ENCODE measurements at places on chromosomes 3 and 15. TPM values are rescaled to one million over a fixed set of nuclear protein-coding genes. Genes with fewer than 3 reads are reported as not detected.

DNA sequence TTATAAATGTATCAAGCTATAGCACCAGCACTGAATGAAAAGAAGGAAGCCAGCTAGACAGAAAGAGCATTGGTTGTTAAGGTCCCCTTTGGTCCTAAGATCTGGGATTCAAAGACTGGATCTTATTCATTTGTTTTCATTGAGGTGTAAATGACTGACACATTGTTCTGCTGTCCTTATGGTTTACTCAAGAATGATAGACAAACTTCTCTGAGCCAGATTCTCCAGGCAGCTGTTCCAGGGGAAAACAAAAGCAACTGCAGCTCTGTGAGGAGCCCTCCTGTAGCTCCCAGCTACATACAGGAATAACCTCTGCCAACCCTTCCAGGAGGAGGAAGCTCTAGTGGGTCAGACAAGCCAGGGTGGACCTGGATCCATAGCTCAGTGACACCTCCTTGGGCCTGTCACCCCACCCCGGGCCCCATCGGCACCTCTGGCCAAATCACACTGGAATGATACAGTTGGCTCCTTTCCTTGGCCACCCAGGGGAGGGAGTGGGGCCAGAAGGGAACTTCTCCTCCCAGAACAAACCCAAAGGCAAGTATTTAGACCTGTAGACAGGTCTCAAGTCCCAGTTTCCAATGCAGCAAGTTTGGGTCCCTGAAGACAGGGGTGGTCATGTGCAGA lies 57.8 kb downstream of the ZNF621 start:
- no peaks in the 10 kb centered on the region for H3K36me3 ChIP-seq
- H3K4me3 ChIP-seq, result no peak overlapping the region
- H3K27ac ChIP-seq, result no peak overlapping the region
- peaks cover 11% of the 10 kb centered on the region for H3K4me1 ChIP-seq

DNA sequence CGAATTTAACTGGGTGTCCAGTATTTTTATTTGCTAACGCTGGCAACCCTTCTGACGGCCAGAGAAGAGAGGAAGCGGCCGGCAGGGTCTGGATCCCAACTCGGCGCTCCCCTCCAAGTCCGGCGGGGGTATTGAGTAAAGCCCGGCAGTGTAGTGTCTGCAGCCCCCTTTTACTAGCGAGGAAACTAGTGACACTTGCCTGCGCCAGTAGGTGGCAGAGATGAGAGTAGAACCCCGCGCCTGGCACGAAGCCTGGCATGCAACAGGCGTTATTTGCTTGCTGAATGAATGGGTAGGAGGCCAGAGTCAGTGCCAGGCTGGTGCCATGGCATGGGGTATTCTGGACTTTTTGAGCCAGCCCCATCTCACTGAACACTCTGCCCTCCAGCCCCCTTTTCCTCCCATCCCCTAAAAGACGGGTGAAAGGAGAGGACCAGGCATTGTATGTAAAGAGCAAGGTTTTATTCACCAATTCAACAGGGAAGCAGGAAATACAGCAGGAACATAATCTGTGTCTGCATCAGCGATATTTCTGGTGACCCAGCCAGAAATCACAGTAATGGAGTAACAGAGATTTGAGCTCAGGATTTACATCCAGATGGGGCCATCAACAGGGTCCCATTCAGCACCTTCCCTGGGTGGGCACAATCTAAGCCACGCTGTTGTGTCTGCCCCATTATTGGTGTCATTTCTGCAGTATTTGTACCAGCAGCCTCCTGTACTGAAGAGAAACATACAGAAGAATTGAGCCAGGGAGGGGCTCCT lies 788 bp upstream of the WDR73 start:
- H3K4me3 ChIP-seq, result peak overlapping the region; percentile 97
- peak; percentile 90 for DNase-seq
- H3K36me3 ChIP-seq, result peaks cover 9% of the 10 kb centered on the region
- no peaks in the 10 kb centered on the region for H3K27me3 ChIP-seq

GRCh38 chr3:150603980-150604319 lies 829 bp downstream of the SELENOT start:
- H3K27ac ChIP-seq, result peak overlapping the region; percentile 99
- no peaks in the 10 kb centered on the region for H3K27me3 ChIP-seq
- DNase-seq, result no peak

DNA sequence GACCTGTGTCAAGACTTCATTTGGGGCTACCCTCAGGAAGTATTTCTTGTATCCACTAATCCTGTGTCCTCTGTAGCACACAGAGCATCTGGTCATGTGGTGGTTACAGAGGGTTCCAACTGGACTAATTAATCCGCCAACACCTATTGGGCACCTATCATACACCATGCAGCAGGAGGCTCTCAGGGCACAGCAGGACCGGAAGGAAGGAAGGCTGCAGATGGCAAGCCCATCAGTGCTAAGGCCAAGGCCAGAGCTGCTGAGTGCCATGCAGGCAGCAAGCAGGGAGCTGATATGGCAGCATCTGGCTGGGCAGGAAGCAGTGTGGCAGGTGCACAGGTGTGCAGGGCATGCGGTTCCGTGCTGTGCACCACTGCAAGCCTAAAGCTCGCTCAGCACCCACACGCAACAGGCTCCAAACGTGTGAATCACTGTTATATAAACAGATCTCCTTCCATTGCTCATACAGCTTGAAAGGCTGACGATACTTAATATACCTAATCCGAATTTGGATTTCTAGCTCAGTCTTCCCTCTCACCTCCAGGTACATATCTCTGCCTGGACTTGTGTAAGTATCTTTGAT lies 64.4 kb upstream of the SNRPA1 start:
- no peak overlapping the region for H3K27ac ChIP-seq
- no peaks in the 10 kb centered on the region for H3K36me3 ChIP-seq
- H3K4me1 ChIP-seq, result no peaks in the 10 kb centered on the region
- DNase-seq, result no peak
- H3K27me3 ChIP-seq, result peaks cover 5% of the 10 kb centered on the region

DNA sequence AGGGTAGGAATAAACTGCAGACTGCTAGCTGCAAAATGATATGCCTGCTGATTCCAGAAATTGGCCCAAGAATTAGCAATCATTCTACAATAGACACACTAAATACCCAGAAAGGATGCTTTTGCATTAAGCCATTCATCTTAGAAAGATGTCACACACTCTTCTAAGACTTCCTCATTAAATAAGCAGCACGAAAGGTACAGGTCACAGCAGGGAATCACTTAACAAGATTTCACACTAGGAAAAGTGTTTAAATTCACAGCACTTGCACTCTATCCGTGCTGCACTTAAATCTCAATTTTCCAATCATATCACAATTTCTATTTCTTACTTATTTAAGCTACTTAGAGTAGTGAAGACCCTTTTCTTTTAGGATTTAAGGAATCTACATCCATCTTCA lies 372.8 kb upstream of the CBLB start:
- no peak overlapping the region for H3K4me3 ChIP-seq
- H3K27ac ChIP-seq, result no peak overlapping the region

- H3K27me3 ChIP-seq, result no peaks in the 10 kb centered on the region
- DNase-seq, result no peak
- H3K36me3 ChIP-seq, result peaks cover 17% of the 10 kb centered on the region
- H3K4me3 ChIP-seq, result no peak overlapping the region
Observed at GRCh38 chr3:37310666-37311050, 136.3 kb upstream of the LRRFIP2 start.

GRCh38 chr15:82621970-82622369 lies 25.2 kb downstream of the CPEB1 start:
- no peaks in the 10 kb centered on the region for H3K36me3 ChIP-seq
- peaks cover 12% of the 10 kb centered on the region for H3K27me3 ChIP-seq
- no peak for DNase-seq

DNA sequence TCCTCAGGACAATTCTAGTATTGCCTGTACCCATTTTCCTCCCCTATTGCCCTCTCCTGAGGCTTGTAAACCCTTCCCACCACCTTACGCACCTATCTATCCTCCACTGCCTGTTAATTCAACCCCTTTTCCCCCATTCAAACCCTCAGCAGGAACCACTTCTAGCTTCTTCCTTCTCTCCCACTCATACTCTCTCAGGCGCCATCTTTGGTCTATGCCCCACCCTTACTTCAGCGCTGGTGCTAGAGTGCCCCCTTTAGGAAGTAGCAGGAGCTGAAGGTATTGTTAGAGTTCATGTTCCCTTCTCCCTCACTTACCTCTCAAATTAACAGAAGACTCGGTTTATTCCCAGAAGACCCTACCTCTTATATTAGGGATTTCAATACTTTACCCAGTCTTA lies 121.8 kb upstream of the NLGN1 start:
- H3K36me3 ChIP-seq, result no peaks in the 10 kb centered on the region
- no peak overlapping the region for H3K27ac ChIP-seq
- no peaks in the 10 kb centered on the region for H3K4me1 ChIP-seq
- H3K4me3 ChIP-seq, result no peak overlapping the region
- H3K27me3 ChIP-seq, result peaks cover 4% of the 10 kb centered on the region

DNA sequence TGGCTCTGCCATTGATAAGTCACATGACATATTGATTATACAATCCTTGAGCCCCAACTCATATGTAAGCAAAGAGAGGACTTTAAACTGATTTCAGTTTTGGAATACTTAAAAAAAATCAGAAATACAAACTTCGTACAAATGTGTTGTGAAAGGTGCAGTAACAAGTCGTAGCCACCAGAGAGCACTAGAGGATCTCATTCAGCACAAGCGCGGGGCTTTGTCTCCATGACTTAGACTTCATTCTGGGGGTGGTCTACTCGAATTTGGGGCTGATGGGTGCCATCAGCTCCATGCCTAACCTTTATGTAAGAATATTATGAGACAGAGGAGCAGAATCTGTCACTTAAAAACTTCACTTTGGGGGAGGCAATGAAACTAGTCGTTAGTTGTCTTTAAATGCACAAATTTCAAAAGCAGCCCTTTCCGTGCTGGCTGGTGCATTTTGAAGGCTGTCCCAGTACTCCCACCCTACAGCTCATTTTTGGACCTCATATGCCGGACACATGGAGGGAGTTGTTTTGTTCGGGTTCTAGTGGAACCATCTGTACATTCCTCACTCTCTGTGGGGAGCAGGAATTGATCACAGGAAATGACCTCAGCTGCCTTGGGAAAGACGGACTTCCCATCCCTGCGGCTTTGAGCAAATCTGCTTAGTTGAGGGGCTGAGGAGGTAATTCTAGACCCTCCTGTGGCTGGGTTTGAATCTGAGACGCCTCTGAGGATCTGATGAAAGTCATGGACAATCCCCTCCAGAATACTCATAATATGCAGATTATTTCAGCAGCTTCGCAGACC lies 27.5 kb upstream of the MASP1 start:
- no peak for DNase-seq
- H3K36me3 ChIP-seq, result no peaks in the 10 kb centered on the region
- peaks cover 35% of the 10 kb centered on the region for H3K27me3 ChIP-seq

GRCh38 chr15:95295363-95295762 lies 1035.1 kb upstream of the NR2F2 start:
- H3K4me3 ChIP-seq, result no peak overlapping the region
- no peaks in the 10 kb centered on the region for H3K36me3 ChIP-seq

DNA sequence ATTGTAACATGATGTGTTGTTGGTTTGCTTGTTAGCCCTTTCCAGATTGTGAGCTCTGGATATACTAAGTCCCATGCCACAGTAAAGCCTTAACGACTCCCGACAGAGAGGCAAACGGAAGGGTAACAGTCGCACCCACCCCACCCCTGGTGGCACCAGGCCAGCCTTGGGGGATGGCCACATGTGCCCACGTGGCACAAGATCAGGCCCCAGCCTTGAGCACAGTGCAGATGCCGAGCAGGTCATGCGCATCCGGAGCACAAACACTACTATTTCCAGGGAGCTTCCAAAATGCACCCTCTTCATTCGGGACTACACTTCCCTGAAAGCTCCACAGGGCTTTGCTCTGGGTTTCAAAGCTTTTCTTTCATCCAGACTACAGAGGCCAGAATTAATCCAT lies 10.7 kb upstream of the HPS3 start:
- no peaks in the 10 kb centered on the region for H3K27me3 ChIP-seq
- H3K27ac ChIP-seq, result no peak overlapping the region
- no peak overlapping the region for H3K4me3 ChIP-seq
- no peak for DNase-seq
- H3K36me3 ChIP-seq, result no peaks in the 10 kb centered on the region
- peaks cover 15% of the 10 kb centered on the region for H3K4me1 ChIP-seq

- no peak overlapping the region for H3K4me3 ChIP-seq
- H3K27me3 ChIP-seq, result no peaks in the 10 kb centered on the region
- no peaks in the 10 kb centered on the region for H3K36me3 ChIP-seq
- DNase-seq, result no peak
- no peak overlapping the region for H3K27ac ChIP-seq
Observed at GRCh38 chr3:164612751-164613150, 465.5 kb downstream of the SI start.

DNA sequence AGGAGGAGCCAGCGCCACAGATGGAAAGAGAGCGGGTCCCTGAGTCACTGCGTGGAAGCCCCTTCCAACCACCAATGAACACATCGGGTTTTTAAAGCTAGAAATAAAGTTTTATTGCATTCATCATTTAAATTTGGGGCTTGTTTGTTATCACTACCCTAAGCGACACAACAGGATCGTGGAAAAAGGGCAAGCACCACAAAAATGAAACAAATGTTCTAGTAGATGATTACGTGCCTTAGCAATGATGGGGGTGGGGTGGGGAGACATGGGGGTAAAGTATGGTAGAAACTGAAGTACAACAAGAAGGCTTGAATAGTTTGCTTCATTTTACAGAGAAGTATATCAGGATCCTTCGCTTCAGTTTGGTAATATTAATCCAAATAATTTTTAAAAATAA lies 221.6 kb upstream of the ATP10A start:
- no peak overlapping the region for H3K4me3 ChIP-seq
- H3K27me3 ChIP-seq, result peaks cover 1% of the 10 kb centered on the region
- DNase-seq, result no peak
- H3K27ac ChIP-seq, result no peak overlapping the region
- H3K36me3 ChIP-seq, result no peaks in the 10 kb centered on the region

DNA sequence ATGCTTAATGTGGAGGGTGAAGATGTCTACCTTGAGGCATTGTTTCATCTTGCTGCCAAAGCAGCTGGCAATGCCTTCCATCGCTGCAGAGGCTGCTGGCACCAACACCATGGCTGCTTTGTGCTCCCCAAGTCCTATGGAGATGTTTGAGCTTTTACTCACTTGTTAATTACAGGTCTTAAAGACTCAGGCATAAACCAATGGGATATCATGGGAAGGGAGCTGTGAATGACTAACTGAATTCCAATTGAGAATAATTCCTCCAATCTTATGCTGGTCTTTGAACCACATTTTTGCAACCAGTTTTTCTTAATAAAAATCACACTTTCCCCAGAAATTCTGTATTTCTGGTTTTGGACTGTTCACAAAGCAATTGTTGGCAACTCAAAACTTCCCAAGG lies 762.0 kb downstream of the GBE1 start:
- no peak overlapping the region for H3K4me3 ChIP-seq

DUOX1 gene
- not detected for total RNA-seq

BTLA gene
- total RNA-seq, result not detected

FYTTD1 gene
- total RNA-seq, result 67.2 TPM

SLC28A2 gene
- not detected for total RNA-seq

Measured in osteocyte (in vitro differentiated cells).